ENCODE measurements at places on chromosomes 4 and X.

DNA sequence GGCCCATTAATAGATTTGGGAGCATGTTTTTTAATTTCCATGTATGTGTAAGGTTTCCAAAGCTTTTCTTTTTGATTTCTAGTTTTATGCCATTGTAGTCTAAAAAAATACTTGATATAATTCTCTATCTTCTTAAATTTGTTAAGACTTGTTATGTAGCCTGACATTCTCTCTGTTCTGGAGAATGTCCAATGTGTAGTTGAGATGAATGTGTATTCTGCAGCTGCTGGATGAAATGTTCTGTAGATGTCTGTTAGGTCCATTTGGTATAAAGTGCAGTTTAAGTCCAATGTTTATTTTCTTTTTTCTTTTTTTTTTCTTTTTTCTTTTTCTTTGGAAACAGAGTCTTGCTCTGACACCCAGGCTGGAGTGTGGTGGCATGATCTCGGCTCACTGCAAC is 378.5 kb upstream of the MAD2L1 start:
- DNase-seq: no peak

DNA sequence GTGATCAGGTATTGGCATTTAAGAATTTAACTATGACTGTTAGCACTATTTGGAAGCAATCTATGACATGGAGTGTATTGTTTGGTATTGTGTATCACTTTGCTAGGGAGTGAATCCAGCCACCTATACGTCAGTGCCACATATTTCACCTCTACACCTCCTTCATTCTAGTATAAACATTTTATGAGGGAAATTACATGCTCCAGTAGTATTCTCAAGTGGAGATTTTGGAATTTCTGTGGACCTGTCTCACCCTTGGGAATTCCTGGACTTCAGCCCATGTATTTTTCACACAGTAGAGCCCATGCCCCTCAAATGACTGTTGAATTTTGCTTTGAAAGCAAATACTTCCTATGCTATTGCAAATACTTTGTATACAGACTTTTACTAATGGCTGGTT is 11.3 kb downstream of the BST1 start:
- DNase-seq: no peak

DNA sequence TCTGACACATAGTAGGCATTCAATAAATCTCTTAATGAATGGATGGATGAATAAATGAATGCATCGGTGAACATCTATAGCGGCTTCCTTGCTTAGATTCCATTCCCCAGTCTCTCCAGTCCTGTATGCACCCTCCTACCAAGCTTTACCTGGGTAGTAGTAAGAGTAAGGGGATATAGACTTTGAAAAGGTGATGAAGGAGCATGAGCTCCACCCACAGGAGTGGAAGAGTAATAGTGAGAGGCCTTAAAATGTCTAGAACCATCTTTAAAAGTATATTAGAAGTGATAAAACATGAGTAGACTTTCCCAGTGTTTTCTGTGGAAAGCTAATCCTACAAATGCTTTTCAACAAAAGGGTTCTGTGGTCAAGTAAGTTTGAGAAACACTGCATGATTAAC is 35.5 kb upstream of the GPC3 start:
- DNase-seq: no peak

GRCh38 chrX:111376897-111377578 is 35.0 kb downstream of the DCX start:
- peak; percentile 64 for DNase-seq

GRCh38 chr4:87974856-87975462 is 555 bp upstream of the SPP1 start:
- DNase-seq: peak; percentile 4

DNA sequence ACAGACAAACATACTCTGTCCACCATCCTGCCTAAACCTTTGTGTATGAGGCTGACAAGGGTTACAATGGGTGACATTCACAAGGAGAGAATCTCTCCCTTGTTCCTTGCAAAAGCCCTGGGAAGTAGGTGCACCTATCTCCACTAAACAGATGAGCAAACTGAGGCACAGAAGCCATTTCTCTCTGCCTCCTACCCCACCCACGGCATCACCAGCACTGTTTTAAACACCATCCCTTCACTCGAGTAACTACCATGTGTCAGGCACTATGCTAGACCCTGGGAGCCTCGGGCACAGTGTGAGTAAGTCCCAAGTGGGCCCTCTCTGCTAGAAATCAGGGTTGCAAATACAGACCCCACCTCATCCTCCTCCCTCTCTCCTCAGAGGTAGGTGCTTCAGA is 899 bp downstream of the LYAR start:
- no peak for DNase-seq

DNA sequence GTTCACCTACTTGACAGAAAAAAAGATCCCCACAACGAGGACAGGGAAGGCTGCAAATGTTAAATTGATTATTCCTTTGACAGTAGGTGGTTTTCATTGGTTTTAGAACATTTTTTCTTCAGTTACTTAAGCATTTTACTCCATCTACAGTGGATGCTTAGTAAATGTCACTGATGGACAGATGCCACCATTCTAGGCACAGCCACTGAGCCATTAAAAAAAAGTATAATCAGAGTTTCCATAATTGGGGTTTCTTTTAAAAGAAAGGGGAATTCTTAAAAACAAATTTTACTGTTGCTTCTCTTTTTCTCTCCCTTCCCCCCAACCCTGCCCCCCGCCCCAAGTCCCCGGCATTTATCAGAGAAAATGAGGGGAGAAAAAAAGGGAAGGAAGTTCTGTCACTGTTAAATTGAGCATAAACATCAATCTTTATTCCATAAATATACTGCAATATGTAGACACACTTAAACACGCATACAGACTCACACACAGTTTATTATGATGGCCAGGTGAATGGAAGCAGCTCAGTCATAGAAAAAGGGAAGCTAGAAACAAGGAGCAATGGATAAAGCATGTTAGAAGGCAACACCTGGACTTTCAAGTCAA is 79.7 kb upstream of the PRPS2 start:
- DNase-seq: no peak

- DNase-seq: no peak
Measured at GRCh38 chr4:184201179-184201578, 16.5 kb downstream of the ENPP6 start.

GRCh38 chr4:55440786-55441185 is 45.0 kb downstream of the TMEM165 start:
- DNase-seq: no peak

DNA sequence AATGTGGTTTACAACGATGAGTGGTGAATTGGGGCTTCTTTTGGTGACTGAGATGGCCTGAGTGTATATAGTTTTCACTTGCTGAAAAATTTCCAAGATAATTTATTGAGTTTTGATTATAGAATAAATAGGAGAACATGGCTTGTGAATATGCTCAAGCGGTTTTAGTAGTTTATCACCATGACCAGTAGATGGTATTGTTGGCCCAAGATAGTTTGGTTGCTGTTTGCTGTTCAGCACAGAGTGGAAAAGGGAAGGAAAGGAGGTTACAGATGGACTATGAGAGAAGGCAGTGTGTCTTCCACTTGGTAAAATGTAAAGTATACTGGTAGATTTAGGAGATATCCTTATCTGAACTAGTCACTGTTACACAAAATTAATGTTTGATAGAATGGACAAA is 55.8 kb upstream of the POU4F2 start:
- no peak for DNase-seq

- DNase-seq: no peak
Measured at GRCh38 chr4:40871695-40872250, 122.0 kb downstream of the NSUN7 start.

- no peak for DNase-seq
Measured at GRCh38 chr4:125572601-125573000, 257.8 kb downstream of the FAT4 start.

DNA sequence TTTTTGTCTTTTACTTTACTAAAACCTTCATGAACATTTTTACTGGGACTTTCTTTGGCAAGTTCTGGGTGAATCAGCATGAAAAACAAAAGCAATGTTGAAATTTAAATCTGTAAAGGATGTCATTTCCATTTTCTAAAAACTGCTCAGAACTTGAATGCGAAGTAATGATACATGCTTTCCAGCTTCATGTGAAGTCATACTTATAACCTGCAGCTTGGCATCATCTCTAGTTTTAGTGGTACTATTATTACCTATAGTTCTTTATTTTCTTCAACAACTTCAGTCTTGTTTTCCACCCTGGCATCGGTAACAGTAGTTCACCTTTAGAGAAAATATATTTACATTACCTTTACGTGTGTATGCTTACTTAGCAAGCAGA is 421.4 kb upstream of the DIPK2B start:
- no peak for DNase-seq

DNA sequence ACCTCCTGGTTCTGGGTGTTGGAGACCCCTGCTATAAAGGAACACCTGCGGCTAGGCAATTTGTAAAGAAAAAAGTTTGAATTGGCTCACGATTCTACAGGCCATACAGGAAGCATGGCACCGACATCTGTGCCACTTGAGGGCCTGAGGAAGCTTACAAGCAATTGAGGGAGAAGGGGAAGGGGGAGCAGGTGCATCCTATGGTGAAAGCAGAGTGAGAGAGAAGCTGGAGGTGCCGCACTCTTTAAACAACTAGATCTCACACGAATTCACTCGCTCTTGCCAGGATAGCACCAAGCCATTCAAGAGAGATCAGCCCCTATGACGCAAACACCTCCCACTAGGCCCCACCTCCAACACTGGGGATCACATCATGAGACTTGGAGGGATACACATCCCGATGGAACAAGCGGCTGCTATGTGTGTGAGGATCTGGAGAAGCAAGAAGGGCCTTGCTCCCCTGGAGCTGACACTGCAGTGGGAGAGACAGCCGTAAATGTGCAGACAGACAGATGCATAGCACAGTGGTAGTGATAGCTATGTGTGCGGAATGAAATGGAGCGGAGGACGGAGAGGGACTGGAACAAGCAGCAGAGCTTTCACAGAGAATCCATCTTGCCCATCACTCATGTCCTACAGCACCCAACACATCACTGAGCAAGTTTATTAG is 60.7 kb upstream of the HELT start:
- no peak for DNase-seq

DNA sequence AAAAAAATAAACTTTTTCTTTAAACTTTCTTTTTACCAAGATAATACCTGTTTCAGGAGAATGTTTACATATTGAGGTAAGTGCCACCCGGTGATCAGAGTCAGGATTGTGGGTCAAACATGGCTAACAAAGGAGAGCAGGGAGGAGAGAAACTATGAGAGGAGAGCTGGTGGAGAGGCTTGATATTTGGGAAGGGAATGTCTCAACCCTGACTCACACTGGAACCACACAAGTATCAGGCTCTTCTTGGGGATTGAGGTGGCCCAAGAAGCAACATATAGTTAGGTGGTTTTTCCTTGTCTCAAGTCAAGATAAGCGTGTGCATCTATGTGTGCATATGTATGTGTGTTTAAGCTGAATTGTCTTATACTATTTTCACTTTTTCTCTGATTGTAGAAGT is 6.7 kb downstream of the TCEAL1 start:
- no peak for DNase-seq

GRCh38 chr4:158133551-158133950 is 39.3 kb downstream of the GASK1B start:
- DNase-seq: no peak

GRCh38 chr4:31538877-31539276 is 818.7 kb downstream of the PCDH7 start:
- no peak for DNase-seq

- no peak for DNase-seq
Measured at GRCh38 chr4:158760866-158761265, 8.0 kb upstream of the FNIP2 start.

GRCh38 chr4:131347816-131348215 is 1801.3 kb upstream of the PCDH10 start:
- no peak for DNase-seq

Data from NCI-H345 (cell line).